ENCODE measurements at places on chromosomes 12 and 14. TPM values are rescaled to one million over a fixed set of nuclear protein-coding genes. Genes with fewer than 3 reads are reported as not detected.
A peak's percentile ranks its signal among the peaks of the same experiment; 100 is the strongest.

BIN2 gene
- not detected for total RNA-seq

CD69 gene
- total RNA-seq: not detected

GPN3 gene
- total RNA-seq: 25.3 TPM

DNA sequence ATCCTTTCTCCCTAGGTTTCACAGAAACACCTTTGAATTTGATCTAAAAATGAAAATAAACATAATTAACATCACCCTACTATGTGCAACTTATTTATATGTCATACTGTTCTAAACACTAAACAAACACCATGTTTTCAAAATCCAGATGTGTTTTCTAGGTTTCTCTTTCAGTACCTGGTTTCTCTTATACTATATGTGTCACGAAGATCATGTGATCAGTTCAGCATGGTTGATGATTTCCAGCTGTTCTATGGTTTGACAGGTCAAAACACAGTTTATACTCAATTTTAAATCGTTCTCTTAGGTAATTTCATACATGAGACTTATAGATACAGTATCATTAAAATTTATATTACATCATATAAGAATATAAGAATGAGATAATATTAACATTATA, 373.1 kb downstream of the SOX5 start:
- H3K4me1 ChIP-seq: no peaks in the 10 kb centered on the region
- no peaks in the 10 kb centered on the region for H3K36me3 ChIP-seq
- no peak for DNase-seq
- no peaks in the 10 kb centered on the region for H3K27me3 ChIP-seq
- no peak overlapping the region for H3K4me3 ChIP-seq

GRCh38 chr14:92607702-92608429, 94.3 kb downstream of the RIN3 start:
- H3K4me1 ChIP-seq: peaks cover 26% of the 10 kb centered on the region
- peak; percentile 92 for DNase-seq

GRCh38 chr14:22412926-22413411, 176.1 kb downstream of the DAD1 start:
- no peak for DNase-seq
- H3K27ac ChIP-seq: no peak overlapping the region
- H3K36me3 ChIP-seq: no peaks in the 10 kb centered on the region
- 0 out of 2 replicates have a peak, but pooled peaks cover 5% of the 10 kb centered on the region for H3K4me1 ChIP-seq
- H3K4me3 ChIP-seq: no peak overlapping the region

- H3K27ac ChIP-seq: peak overlapping the region; percentile 73
- peaks cover 13% of the 10 kb centered on the region for H3K36me3 ChIP-seq
- H3K4me3 ChIP-seq: peak overlapping the region; percentile 73
- H3K27me3 ChIP-seq: no peaks in the 10 kb centered on the region
Measured at GRCh38 chr12:110199339-110200123, 75.4 kb downstream of the IFT81 start.
